ENCODE measurements at places on chromosomes 4 and X.

DNA sequence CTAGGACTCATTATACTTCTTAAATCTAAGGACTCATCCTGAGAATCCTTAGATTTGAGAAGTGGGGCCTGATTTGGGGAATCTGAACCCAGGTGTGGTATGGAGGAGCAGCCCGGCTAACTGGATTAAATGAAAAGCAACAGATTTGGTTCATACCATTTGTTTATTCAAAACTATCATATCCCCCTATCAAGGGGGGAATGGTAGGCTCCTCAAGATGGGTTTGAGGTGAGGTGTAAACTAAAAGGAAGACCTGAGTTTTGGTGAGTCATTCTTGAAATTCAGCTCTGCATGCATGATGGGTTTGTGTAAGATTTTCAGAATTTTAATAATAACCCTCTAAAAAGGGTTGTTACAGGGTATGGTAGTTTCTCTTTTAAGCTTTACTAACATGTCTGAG is 53.4 kb downstream of the CASP6 start:
- no peak for DNase-seq

GRCh38 chr4:146023334-146023967 is 84.8 kb upstream of the ZNF827 start:
- no peak for DNase-seq

DNA sequence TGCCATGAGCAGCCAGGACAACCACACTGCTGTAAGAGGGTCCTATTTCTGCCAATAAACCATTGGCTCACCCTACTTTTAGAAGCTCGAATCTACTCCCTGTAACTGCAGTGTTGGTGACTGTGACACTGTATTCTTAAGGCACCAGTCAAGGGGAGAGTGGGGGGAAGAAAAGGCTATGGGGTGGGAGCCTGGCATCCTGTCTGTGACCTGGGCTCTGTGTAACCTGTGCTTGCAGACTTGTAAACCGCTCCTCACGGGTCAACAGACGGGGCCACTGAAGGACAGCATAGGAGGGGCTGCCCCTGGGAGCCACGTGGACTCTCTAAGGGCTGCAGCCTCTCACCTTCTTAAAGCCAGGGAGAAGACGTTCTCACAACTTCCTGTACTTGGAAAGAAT is 42.2 kb upstream of the ENPP6 start:
- DNase-seq: no peak

- no peak for DNase-seq
These were observed at the start of gene CLDN22 for GRCh38 chr4:183320211-183321059. TSS of gene CLDN22 (minus strand) at chr4:183320276. CDS start at chr4:183320218, 58 bp downstream.

GRCh38 chr4:120004054-120004453 is 62.6 kb downstream of the MAD2L1 start:
- no peak for DNase-seq

- DNase-seq: no peak
These were observed 584 bp upstream of the TMEM165 start for GRCh38 chr4:55395218-55395528.

DNA sequence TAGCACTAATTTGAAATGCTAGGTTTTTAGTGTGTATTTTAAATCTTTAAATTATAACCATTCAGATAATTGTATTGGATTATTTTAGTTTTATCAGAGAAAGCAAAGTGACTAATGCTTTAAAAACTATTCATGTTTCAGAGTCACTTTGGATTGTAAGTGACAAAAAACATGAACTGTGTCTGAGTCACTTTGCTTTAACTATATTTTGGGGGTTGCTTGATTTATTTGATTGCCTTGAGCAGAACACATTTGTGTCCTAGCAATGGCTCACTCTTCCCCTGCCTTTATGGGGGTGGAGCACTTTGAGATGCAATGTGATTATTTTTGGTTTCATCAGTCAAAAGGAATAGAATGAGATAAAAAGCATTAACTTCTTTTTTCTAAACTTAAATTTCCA is 188.4 kb upstream of the ARX start:
- DNase-seq: no peak

DNA sequence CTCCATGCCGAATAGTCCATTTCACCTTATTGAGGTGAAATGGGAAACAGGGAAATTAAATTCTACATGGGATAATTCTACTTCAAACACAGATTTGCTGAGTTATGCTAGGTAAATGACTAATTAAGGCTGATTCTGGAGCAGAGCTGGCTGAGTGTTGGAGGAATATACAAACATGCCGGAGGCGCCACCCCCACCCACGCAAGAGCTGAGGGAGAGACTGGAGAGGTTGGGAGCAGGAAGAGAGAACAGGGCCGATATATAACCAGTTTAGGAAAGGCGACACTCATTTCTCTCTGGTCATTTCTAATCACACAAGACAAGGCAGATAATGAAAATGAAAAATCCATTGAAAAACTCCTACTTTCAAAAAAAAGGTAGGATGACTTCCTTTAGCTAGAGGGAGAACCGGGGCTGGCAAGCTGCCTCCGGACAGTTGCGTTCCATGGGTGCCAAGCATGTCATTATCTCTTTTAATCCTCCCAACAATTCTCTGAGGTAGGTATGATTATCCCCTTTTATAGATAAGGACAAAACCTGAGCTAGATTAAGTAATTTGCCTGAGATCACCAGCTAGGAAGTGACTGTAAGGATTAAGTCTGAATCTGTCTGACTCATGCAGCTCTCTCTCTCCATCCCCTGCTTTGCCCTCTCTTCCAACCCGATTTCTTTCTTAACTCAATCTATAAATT is 27.6 kb upstream of the CFAP299 start:
- DNase-seq: no peak

GRCh38 chrX:153926552-153926857 is 441 bp upstream of the ARHGAP4 start:
- DNase-seq: no peak

- DNase-seq: no peak
These were observed 25.5 kb downstream of the VEGFC start for GRCh38 chr4:176767183-176767582.

GRCh38 chr4:127555106-127555505 is 77.7 kb upstream of the INTU start:
- no peak for DNase-seq

DNA sequence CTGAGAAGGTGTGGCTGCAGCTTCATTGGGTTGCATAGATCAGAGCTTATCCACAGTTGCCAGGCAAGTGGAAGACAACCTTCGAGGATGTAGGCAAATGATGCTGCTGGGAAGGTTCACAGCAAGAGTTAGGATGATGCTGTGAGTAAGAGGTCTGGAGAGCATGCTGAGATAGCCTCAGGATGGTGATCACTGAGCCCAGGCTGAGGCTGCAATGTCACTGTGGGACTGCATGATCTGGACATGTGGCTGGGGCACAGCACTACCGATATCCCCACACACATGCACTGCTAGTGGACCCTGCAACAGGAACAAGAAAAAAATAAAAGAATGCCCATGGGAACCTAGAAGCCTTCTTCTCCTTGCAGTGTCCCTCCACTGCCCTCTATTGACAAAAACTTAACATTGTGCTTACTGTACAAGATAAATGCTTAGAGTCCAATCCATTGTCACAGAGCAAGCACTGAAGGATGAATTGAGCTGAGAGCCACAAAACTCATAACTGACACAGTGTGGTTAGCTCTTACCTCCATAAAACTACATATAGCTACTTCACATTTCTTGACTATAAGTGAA is 105.6 kb downstream of the CNKSR2 start:
- DNase-seq: peak; percentile 54

DNA sequence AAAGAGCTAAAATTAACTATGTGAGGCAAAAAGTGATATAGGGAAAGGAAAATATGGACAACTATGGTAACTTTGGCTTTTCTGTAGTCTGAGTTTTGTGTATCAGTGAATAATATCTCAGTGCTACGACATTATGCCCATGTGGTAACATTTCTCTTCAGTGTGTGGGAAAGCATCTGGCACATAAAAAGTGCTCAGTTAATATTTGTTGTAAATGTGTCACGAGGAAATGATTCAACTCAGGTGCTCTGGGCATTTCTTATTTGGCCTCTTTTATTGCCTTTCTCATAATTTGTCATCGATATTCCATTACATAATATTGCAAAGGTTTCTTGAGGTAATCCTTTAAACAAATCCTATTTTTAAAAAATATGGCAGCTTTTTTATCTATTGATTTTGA is 17.6 kb downstream of the OFD1 start:
- DNase-seq: no peak

- no peak for DNase-seq
These were observed 242.2 kb upstream of the CTSO start for GRCh38 chr4:156195914-156196313.

- no peak for DNase-seq
These were observed 134.3 kb downstream of the MID1IP1 start for GRCh38 chrX:38935561-38935960.

DNA sequence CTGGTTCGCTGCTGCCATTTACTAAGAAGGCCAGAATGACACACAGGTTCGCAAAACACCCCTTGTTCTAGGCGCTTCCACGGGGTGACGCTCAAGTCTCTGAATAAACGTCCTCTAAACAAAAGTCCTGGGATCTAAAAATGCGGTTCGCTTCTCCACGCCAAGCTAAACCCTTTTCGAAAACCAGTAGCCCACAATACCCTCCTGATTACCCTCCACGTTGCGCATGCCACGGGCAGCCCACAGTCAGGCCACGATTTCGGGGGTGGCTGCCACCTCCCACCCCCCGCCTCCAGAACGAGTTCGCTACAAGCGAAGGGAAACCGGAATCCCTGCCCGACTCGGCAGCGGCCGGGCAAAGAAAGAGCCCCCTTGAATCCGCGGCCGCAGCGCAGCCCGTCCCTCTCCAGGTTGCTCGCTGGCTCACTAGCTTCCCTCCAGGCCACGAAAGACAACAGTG is 423 bp downstream of the RPL39 start:
- DNase-seq: no peak

DNA sequence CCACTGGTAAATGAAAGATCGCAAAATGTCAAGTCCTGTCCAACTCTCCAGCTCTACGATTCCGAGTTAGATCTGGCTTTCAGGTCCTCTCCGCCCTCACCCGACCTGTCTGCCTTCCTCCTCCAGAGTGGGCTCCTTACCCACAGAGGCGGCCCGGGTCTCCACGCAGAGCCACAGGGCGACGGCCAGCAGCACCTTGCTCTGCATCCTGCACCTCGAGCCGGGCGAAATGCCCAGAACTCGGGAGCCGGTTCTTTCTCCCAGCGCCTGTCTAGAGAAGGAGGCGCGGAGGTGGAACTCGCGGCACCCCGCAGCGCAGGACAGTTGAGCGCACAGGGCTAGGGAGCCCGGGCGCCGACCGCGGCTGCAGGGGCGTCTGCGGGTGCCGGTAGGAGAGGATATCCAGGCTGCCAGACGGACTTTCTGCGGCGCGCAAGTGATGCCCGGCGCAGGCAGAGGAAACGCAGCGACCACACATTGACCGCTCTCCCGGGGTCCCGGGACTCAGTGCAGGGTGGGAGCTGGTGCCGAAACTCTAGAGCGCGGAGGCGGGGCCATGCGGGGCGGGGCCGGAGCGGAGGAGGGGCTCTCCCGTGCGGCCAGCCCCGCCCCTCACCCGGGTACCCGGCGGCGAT is at the start of gene KDR:
TSS of gene KDR (minus strand) at position 509 of the 635 bp plus-strand sequence. CDS start at position 207, 302 bp downstream.
- DNase-seq: no peak

DNA sequence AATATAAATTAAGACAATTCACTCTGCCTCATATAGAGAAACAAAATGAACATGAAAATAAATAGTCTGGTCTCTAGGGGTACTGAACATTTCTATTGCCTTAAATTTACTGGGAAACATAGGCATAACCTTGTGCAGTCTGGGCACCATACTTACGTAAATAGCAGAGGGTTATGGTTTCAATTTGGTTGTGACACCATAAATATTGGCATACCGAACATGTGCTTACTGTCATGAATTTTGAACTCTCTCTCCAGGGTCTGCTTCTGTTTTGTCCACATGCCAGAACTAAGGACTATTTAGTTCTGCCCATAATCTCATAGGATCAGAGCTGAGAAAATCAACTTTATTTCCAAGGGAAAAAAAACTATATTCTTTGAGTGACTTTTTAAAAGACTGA is 17.6 kb downstream of the PDGFC start:
- DNase-seq: no peak

DNA sequence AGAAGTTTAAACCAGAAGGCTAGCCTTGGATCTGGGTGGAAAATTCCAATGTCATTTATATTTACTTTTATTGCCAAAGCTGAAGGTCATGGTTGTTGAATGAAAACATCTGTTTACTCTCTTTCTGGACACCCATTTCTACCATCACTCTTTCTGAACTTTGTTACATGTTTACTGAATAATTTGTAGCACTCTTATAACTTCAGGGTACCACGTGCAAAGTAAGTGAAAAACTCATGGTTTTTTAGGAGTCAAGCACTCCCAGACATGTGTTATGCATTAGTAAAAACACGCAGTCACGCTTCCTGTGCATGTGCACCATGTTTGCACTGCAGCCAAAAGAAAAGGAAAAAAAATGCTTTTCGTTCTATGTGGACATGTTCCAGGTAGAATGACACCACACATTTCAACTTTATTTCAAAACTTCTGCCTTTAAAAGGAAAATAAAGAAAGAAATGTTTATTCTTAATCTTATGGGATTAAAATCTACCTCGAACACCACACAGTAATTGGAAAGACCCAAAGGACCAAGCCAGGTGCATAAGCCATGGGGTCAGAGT is 31.4 kb upstream of the ADH1C start:
- no peak for DNase-seq

DNA sequence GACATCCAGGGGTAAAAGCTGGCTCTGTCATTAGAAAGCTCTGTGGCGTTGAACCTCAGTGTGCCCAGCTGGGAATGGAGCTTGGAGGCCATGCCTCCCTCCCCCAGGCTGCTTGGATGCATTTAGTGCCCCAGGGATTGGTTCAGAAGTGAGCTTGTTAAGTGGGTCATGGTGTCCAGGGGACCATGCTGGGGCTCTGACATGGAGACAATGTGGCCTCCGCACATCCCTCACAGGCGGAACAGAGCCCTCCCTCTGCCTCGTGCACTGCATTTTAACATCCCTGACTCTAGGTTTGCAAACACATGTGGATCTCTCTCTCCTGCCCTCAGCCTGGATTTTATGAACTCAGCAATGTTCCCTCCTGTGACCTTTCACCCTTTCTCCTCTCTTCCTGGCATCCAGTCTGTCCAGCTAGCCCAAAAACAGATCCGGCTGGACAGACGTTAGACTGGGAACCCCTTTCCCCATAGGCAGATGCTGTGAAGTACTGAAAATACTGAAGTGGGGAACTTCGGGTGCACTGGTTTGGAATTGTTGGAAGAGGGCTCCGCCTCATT is 81.5 kb downstream of the SORCS2 start:
- DNase-seq: no peak

DNA sequence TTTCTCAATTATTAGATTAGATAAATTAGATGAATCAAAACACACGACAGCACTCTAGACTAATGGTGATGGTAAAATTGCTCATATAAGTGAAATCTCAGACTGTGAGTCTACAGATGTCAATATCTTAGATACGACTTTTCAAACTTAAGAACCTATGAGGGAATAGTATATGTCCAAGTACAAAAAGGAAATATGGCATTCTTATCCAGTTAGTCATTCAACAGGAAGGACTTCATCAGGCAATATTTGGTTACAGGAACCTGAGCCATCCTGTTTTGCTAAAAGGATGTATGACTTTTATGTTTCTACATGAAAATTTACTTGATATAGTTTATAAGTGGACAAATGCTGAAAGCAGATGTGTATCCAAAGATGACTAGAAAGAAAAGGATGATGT is 107.0 kb downstream of the CT47B1 start:
- DNase-seq: no peak
